CD4-positive, alpha-beta T cell treated with Interleukin-1 beta for 1 hour (primary cell): ENCODE measurements at places on chromosomes 6 and 20.

DNA sequence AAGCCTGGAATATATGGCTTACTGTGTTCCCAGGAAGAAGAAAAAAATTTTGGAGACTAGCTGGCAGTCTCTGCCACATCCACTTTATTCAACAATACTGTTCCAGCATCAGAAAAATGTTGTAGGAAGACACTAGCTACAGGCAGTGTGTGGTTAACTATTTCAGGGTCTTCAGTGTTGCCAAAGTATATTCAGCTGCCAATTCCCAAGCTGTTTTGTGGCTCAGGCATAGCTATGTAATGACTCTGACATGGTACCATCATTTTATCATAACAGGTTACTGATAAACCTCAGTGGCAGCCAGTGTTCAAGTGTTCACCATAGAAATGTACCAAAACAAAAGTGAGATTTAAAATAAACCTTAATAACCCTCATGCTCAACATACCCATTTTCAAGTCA, 503.1 kb downstream of the ADGRB3 start:
- no peak for DNase-seq

- no peak for DNase-seq
Measured at GRCh38 chr6:38168699-38169098, 349.2 kb downstream of the ZFAND3 start.

DNA sequence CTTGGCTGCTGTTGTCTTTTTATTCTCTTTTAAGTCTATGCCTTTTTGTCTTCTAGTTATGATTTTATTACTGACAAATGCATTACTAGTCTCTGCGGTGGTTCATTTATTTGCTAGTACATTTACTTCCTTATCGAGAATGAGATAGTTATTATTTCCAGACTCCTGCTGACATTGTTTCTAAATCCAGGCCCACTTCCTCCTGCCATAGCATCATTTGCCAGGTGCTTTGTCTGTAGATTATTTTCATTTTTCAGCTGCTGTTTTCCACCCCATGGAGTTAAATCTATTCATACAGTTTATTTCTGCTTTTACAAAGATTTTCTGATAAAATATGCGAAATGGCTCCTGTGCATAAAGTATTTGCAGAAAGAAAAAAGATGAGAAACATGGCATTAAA, 459.7 kb downstream of the MMUT start:
- DNase-seq, result no peak

DNA sequence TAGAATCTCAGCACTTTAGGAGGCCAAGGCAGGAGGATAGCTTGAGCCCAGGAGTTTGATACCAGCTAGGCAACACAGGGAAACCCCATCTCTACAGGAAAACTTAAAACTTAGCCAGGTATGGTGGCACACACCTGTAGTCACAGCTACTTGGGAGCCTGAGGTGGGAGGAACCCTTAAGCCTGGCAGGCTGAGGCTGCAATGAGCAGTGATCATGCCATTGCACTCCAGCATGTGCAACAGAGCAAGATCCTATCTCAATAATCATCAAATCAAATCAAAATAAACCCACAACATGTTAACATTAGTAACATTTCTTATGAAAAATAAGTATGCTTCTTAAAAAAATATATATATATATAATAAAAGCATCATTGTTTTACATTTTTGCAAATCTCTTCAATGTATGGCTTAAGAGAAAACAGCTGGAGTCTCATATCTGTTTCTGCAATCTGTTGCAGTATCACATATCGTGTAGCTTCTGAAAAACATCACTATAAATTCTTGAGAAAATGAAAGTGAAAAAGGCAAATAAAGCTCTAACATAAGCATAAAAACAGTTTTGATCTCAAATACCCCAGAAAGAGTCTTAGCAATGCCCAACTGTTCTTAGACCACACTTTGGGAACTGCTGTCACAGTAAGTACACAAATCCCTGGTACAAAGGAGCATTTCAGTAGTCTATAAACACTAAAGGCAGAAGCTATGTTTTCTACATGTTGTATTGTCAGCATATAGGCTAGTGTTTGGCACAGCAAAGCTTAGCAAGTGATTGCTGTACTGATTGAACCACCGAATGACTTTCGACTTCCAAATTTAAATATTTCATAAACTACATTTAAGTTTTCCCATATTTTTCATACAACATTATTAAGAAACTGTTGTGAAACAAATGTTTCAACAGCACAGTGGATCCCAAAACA, 8.0 kb downstream of the MMUT start:
- no peak for DNase-seq

DNA sequence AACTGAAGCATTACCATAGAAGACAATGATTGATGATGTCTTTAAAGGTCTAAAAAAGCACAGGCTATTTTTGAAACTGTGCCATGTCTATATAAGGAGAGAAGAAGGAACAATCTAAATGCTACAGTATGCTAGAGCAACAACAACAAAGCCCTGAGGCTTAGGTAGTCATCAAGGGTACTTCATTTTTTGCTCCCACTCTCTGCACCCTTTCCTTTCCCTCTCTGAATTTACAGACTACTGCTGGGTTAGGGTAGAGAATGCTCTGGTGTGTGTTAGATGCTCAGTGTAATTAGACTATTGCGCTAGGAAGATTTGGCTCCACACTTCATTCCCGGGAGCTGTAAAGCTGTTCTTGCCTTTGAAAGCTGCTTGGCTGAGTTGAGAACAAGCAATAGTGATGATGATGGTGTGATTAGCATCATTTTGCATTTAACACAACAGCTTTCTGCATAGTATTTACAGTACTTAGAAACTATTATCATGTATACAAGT, 1262.5 kb upstream of the CITED2 start:
- DNase-seq, result no peak

GRCh38 chr6:55729665-55730064, 145.7 kb downstream of the BMP5 start:
- DNase-seq, result no peak

GRCh38 chr20:59782986-59783640, 150.3 kb downstream of the SYCP2 start:
- peak; percentile 7 for DNase-seq

GRCh38 chr6:123402052-123402451, 234.7 kb downstream of the TRDN start:
- no peak for DNase-seq

DNA sequence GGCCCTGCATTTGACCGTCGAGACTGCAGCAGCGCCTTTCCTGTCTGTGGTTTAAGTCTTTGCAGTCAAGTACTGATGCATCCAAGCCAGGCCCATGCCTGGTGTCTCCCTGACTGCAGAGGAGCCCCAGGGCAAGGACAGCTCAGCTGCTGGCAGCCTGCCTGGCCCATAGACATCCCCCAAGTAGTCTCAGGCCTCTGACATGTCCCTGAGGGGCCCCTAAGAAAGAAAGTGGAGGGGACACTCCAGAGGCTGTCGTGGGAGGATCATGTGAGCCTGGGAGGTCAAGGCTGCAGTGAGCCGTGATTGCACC, 18.0 kb downstream of the HRH3 start:
- DNase-seq, result no peak

- no peak for DNase-seq
Measured at GRCh38 chr6:129644567-129645015, 65.4 kb downstream of the ARHGAP18 start.

DNA sequence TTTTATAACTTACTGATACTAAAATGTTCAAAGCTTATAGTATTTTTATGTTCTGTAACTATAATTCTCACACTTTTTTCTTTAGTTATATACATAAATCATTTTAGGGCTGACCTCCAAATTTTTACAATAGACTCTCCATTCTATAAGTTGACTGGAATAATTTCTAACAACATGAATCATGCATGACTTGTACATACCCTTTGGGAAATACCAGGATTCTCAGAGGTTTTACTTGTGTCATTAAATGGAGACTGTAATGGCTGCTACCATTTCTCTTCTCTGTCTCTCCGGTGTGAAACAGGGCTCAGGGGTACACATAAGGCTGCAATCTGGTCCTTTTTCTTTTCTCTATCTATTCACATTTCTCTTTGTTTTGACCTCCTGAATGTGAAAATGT, 222.2 kb upstream of the FLRT3 start:
- no peak for DNase-seq

GRCh38 chr6:68197356-68197755, 437.7 kb upstream of the ADGRB3 start:
- DNase-seq, result no peak

GRCh38 chr6:160172704-160173103, 51.1 kb downstream of the SLC22A1 start:
- no peak for DNase-seq

DNA sequence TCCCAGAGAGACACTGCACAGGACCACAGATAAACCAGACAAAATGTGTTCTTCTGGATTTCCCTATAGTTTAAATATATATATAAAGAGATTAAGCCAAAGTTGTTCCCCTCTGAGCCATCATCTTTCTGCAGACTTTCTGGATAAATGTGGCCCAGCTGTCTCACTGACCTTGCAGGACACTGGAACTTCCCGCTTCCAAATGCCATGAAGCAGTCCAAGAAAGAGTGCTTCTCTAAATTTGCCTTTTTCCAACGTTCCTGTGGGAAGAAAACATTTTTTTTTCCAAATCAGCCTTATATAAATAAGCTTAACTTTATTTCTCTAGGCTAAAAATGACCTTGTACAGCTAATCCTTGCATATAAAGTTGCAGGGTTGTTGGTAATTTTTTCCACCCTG, 65.7 kb downstream of the CYP39A1 start:
- DNase-seq, result no peak

GRCh38 chr20:49478754-49479689, 3.4 kb downstream of the KCNB1 start:
- DNase-seq, result no peak

DNA sequence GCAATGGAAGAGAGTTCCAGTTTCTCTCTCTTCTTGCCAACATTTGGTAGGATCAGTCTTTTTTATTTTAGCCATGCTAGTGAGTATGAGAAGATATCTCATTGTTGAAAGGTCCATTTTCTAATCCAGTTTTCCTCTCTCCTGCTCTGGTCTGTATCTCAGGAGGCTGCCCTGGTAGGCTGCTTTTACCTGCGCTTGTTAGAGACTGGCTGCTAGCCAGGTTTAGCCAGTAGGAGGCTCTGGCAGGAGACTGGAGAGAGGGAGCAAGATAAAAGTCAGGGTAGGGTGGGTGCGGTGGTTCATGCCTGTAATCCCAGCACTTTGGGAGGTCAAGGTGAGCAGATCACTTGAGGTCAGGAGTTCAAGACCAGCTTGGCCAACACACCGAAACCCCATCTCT, 68.6 kb upstream of the FOXP4 start:
- no peak for DNase-seq

DNA sequence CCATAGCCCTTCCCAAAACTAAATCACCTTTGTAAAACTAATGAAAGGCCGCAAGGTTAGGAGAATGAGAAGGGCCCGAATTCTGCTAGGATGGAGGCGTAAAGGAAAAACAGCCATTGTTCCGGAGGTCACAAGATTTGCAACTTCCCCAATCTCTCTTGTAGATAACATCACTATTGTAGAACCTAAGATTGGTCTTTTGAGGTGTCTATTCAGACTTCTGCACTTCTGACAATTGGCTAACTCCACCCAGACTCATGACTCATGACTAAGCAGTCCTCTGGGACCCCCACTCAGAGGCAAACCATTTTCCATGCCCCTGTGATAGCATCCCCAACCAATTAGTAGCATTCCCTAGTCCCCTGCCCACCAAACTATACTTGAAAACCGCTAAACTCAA, 210.5 kb upstream of the SHLD1 start:
- no peak for DNase-seq

- DNase-seq, result no peak
Measured at GRCh38 chr6:113719064-113719463, 138.1 kb upstream of the MARCKS start.

GRCh38 chr20:37956107-37956585, 53.2 kb downstream of the VSTM2L start:
- DNase-seq, result no peak

DNA sequence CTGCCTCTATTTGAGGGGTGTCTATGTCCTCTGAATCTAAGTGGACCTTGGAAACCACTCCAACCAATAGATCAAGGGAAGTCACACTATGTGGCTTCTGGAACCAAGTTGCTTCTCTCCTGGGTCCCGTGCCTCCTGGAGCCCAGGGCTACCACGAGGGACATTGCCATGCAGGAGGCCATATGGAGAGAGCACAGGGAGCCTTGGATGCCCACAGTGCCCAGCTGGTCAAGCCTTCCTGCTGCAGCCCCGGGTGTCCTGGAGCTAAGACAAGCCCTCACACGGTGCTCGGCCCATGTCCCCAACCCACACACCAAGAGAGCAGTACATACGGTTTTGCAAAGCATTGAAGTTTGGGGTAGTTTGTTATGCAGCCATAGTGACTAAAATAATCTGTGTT, 231.6 kb downstream of the SYNDIG1 start:
- DNase-seq, result no peak

GRCh38 chr20:4324611-4325243, 309.4 kb upstream of the RNF24 start:
- no peak for DNase-seq

DNA sequence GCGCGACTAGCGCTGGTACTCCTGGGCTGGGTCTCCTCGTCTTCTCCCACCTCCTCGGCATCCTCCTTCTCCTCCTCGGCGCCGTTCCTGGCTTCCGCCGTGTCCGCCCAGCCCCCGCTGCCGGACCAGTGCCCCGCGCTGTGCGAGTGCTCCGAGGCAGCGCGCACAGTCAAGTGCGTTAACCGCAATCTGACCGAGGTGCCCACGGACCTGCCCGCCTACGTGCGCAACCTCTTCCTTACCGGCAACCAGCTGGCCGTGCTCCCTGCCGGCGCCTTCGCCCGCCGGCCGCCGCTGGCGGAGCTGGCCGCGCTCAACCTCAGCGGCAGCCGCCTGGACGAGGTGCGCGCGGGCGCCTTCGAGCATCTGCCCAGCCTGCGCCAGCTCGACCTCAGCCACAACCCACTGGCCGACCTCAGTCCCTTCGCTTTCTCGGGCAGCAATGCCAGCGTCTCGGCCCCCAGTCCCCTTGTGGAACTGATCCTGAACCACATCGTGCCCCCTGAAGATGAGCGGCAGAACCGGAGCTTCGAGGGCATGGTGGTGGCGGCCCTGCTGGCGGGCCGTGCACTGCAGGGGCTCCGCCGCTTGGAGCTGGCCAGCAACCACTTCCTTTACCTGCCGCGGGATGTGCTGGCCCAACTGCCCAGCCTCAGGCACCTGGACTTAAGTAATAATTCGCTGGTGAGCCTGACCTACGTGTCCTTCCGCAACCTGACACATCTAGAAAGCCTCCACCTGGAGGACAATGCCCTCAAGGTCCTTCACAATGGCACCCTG, 1.6 kb downstream of the TPBG start:
- DNase-seq, result no peak

GRCh38 chr6:15573384-15573783, 89.4 kb downstream of the DTNBP1 start:
- no peak for DNase-seq

DNA sequence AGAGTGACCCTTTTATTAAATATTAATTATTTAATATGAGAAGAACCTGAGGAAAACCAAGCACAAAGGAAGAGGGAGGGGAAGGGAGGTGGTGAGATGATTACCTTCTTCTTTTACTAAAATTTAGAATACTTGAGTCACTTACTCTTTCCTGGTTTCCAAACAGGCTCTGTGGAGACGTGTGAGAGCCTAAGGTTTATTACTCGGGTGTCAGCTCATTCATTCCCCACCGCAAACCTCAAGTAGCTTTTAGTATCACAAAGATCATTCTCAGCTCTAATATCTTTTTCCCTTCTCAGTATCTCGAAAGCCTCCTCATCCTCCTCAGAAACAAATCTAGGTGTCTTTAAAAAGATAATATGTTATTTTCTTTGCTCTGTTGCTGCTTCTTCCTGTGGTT, 497.2 kb upstream of the JARID2 start:
- DNase-seq, result no peak

GRCh38 chr6:46080111-46080510, 49.7 kb upstream of the ENPP4 start:
- DNase-seq, result no peak
